ENCODE measurements at places on chromosomes 16 and 17. TPM values are rescaled to one million over a fixed set of nuclear protein-coding genes. Genes with fewer than 3 reads are reported as not detected.

- no peak for DNase-seq
These were observed 9.2 kb downstream of the HIC1 start for GRCh38 chr17:2064147-2064489.

DNA sequence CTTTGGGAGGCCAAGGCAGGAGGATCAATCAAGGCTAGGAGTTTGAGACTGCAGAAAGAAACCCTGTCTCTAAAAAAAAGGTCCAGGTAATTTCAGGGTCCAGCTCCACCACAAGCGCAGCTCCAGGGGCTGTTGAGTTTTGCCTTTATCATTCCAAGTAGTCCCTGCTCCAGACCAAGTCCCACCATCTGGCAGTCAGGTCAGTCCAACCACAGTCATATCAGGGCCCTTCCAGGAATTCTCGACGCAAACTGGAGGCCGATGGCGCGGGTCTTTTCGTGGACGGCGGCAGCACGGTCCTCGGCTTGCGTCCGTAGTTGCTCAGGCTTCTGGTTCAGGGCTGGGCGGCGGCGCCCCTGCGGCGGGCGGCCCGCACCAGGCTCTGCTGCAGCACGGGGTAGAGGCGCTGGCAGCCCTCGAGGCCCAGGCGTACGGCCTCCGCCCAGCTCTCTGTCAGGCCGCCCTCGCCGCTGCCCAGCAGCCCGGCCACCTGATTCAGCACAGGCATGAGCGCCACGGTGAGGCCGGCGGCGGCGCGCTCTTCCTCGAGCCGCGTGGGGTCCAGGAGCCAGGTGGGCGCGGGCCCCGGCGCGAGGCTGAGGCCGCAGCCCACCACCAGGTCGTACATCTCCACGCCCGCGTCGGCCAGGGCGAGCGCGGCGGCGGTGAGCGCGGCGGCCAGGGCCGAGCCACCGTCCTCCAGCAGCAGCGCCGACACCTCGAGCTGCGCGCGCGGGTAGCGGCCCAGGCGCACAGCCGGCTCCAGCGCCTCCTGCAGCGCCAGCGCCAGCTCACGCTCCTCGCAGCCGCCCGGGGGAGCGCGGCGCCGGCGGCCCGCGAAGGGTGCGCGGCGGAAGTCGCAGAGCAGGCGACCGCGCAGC is 752 bp downstream of the EXOSC6 start:
- peak; percentile 70 for DNase-seq

GRCh38 chr17:61750656-61751055 is 112.7 kb downstream of the BRIP1 start:
- DNase-seq: no peak

Gene TP53TG3F
- not detected for total RNA-seq

GRCh38 chr16:19286827-19287226 is 1.3 kb downstream of the CLEC19A start:
- no peak for DNase-seq

GRCh38 chr16:2664574-2664982 is 17.7 kb upstream of the KCTD5 start:
- peak; percentile 43 for DNase-seq

Gene TTC19
- 44.5 TPM for total RNA-seq
